IPS DF 6.9 (cell line): ENCODE measurements at places on chromosomes 6 and 20.

GRCh38 chr6:155349129-155349528 is 34.8 kb upstream of the TFB1M start:
- DNase-seq: no peak

DNA sequence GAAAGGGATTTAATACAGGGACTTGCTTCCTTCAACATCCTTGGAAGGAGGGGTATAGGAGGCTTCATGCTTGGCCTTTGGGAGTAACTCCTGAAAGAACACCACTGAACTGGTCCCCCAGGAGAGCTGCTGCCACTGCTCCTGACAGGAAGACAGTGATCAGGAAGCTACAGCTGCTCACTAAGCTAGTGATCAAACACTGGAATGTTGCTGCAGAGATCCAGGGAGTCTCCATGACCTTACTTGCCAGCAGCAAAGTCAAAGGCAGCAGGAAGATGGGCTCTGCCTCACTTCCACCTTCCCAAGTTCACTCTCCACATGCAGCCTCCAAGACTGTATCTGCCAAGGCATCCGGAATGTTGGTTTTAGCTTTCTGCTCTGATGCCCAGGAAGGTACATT is 31.8 kb downstream of the PIM1 start:
- no peak for DNase-seq

DNA sequence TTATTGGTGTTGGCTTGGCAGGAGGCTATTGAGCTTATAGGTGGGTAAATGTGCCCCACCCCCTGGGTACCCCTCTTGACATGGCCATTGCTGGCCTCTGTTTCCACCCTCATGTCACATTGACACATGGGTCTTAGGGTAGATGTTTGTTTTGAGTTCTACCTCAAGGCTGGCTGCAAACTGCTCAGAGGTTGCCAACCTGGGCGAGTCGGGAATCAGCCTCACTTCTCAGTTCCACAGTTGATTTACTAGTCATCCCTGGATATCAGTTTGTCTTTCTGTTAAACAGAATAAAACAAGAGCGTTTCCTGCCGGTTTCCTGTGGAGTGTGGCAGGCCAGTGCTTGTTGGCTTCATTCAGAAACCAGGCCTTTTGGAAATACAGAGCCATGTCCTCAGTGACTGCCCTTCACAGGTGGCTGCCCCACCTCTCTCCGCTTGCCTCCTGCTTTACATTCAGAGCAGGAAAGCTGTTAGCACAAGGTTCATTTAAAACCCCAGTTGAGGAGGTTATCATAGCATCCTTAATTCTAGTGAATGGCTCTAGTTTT is 105.6 kb downstream of the TCP11 start:
- DNase-seq: no peak

- DNase-seq: no peak
Measured at GRCh38 chr6:133567636-133568035, 321.3 kb upstream of the TCF21 start.

DNA sequence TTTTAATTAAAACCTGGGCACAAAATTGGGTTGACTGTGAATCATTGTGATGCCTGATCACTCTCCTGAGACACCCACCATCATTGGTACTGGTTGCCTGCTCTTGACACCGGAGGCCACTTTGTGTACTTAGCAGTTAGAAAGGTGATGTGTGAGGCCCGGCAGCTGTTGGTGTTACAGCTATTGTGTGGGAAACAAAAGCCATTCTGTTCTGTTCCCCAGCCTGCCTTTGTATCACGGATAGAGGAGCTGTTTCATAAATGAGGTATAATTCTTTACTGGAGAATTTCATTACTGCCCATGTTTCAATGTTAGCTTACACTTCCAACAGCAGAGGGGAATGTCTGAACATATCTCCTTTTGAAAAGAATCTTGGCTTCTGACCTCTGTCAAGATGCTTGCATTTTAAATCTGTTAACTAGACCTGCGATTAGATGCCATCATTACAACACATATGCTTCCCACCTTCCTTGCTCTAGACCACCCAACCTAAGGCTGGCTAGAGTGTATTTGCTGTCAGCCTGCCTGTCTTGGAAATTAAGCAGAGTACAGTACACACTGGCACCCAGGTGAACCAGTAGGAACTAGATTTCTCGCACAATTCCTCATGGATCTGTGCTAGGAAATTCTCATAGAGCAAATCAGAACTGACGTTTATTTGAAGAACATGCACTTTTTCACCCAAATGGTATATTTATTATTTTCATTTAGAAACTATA is 142.4 kb upstream of the INSM1 start:
- no peak for DNase-seq
